ENCODE measurements at places on chromosomes 4 and X.

DNA sequence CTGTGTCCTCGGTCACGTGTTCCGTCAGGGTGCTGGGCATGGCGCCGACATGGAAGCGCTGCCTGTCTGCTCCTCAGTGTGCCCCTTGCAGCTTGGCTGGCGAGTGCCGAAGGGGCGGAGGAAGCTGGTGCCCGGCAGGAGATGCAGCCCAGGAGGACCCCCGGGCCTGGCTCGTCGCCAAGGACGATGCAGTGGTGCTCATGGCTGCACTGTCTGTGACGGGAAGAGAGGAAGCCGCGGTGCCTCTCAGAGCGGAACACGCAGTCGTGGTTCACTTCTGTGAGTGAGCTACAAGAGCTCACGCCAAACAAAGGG lies 38.1 kb downstream of the FGFRL1 start:
- DNase-seq = no peak

DNA sequence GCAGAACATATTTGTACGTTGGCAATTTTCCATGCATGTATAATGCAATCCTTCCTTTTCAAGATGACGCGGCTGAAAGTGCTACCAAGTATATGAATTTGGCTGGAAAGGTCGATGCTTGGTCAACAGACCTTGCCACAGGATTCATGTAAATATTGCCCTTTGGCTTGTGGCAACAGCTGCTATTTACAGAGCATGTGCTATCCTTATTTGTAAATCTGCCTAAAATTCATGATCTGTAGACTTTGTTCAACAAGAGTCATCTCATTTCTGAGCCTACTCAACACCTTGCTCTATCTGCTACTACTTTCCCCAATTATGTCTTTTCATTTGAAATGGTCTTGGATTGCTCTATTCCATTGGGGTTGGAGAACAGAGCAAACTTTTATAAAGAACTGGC lies 1.9 kb upstream of the SMARCA1 start:
- no peak for DNase-seq

GRCh38 chrX:97401154-97401553 lies 517.4 kb downstream of the RPA4 start:
- no peak for DNase-seq

GRCh38 chr4:168098248-168098717 lies 5.9 kb downstream of the ANXA10 start:
- DNase-seq = no peak

DNA sequence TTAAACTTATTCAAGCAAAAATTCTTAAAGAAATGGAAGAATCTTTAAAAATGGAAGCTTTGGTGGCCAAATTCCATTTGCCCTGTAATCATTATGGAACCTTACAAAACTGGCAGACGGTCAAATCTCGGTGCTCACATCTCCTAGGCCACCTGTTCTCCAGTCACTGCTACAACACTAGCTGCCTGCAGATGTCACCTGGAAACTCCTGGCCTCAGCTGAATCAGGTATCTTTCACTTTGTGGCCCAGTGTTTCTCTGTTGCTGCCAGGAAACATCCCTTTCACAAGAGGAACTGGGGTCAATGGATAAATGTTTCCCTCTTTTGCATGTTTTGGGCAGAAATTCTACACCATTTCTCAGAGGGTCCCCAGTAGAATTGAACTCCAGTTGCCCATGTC lies 4.2 kb upstream of the CXCL3 start:
- DNase-seq = no peak

DNA sequence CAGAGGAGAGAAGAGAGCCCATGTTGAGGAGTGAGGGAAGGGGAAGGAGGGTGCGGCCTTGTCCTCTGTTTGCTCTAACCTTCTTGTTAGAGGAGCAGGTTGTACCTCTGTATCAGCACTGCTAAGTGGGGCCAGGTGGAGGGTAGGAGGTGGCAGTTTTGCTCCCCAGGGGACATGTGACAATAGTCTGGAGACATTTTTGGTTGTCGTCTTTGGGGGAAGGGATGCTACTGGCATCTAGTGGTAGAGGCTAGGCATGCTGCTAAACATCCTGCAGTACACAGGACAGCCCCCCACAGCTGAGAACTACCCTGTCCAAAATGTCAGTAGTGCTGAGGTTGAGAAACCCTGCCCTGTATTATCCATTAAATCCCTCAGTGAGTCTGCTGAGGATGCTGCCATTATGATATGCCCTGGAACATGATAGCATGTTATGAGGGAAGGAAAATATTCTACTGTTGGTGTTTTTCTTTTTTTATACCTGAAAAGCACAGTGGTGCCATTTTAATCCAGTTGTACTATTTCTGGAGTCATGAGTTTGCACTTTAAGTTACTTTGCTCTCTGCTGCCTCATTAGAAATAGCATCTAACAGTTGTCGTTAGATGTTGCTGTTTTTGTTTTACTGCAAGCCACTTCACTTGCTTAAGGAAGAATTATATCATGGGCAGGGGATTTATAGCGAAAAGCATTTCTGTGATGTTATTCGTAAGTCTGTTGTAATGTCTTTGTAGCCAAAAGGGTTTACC lies 90.6 kb downstream of the LRP2BP start:
- DNase-seq = no peak

GRCh38 chr4:153197301-153197700 lies 6.9 kb upstream of the TRIM2 start:
- no peak for DNase-seq

- no peak for DNase-seq
Measured at GRCh38 chr4:40190880-40191815, 5.7 kb upstream of the RHOH start.

GRCh38 chrX:122094611-122095010 lies 1047.2 kb downstream of the GLUD2 start:
- no peak for DNase-seq

DNA sequence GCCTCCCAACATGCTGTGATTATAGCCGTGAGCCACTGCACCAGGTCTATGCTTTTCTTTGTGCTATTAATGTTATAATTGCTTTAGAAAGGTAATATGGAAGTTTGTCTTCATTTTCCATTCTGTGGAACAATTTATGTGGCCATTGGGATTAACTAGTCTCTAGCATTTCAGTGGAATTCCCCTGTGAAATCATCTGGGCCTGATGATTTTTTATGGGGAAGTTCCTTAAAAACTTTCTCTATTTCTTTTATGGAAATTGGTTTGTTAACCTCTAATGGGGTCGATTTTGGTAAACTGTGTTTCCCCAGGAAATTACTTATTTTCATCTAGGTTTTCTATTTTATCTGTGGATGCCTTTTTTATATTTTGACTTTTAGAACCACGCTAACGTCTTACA lies 11.3 kb downstream of the TIMP1 start:
- DNase-seq = no peak

DNA sequence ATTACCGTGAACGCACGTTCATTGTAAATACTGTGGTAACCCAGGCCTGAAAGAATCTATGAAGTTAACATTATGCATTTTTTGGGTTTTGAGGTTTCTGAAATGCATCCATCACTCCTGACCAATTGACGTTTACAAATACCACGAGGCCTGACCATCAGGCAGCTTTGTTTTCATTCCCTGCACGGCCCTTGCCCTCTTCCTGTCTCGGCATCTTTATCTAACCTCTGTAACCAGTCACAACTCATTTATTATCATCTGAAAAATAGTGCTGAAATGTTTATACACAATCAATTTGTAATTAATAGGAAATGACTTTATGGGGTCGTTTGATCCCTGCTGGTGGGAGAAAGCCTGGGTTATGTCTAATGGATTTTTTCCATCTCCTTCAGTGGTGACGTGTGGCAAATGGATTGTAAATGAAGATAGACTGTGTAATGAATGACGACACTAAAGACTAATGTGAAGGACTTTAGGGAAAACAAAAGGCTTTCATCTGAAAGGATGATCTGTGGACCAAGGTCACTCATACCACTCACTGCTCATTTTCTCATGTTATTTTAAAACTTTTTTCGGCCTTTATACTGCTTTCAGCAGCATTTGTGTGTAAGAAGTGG lies 102.7 kb upstream of the SORBS2 start:
- DNase-seq = no peak

DNA sequence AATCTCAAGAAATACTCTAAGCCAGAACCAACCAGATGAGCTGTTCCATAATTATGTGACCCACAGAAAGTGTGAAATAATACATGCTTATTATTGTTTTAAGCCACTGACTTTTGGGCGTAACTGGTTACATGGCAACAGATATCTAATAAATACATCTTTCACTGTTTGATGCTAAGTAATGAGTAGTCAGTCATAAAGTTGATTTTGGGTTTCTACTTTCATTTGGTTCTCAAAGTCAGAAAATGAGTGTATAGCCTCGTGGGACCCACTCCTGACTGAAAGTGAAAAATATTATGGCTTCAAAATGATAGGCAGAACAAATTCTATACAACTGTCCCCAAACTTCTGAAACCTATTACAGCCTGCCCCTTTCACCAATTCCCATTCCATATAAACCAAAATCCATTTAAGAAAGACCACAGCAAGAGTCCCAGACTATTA lies 88.0 kb upstream of the CBR4 start:
- no peak for DNase-seq

DNA sequence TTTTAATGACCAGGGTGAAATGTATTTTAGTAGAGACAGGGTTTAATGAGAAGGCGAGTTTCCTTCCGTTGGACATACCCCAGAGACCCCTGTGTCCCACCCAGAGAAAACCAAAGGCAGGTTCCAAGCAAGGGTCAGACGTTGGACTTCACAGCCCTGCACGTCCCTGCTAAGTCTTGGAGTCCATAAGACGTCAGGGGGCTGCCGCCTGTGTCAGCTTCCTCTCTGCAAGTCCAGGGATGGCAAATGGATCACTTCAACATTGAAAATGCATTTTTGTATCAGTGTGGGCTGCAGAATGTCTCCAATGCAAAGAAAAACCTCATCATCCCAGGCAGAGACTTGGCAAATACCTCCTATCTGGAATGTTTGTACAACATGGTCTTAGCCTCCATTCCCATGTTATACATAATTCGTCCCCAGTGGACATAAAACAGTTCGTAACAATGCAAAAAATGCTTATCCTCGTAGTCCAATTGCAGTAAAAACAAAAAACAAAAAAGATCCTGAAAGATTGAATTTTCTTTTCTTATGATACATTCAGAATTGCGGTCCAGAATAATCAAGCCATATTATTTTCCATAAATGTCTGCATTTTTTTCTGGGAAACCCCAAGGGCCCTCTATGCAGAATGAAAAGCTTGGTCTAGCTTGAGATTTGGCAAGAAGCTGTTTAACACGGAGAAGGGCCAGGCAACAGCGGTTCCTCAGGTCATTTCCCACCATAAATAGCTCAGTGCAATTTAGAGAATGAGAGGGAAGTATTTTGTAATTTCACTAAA lies 190.9 kb downstream of the SHOX start:
- DNase-seq = no peak

- DNase-seq = no peak
Measured at GRCh38 chrX:48663241-48663640, 20.4 kb upstream of the WAS start.

Measured in testis (tissue), 5 donors.